T-helper 2 cell treated with Interferon-gamma antibody and Interleukin-4, amounts not matched to agents 100 ng/mL and 5 ng/mL, for 36 hours (primary cell): ENCODE measurements at places on chromosomes 3 and 15. TPM values are rescaled to one million over a fixed set of nuclear protein-coding genes. Genes with fewer than 3 reads are reported as not detected.

The FBXO40 gene
- total RNA-seq = not detected in 2 replicates

The NME9 gene
- not detected in 2 replicates for total RNA-seq

The RBPMS2 gene
- total RNA-seq = not detected in 2 replicates

The BBS4 gene
- 9.9 and 11.4 TPM in 2 replicates for total RNA-seq
